ENCODE measurements at places on chromosomes 2 and 18. TPM values are rescaled to one million over a fixed set of nuclear protein-coding genes. Genes with fewer than 3 reads are reported as not detected.
A peak's percentile ranks its signal among the peaks of the same experiment; 100 is the strongest.

DNA sequence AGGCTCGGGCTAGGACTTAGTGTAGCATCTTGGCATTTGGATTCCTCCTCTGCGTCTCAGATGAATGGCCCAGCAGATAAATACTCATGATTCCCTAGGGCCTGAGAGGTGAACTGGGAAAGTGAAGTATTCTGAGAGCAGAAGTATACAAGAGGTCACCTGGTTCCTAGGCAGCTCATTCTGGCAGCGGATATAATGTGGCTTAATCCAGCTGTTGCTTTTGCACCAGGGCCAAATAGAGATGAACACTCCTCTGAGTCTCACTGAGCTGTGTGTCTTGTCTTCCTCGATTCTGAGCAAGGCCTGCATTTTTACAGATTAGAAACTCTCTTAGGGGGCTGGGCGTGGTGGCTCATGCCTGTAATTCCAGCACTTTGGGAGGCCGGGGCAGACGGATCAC, 196.1 kb downstream of the SLC4A3 start:
- no peak for DNase-seq

- no peak for DNase-seq
Measured at GRCh38 chr18:68456985-68457384, 257.9 kb downstream of the TMX3 start.

- DNase-seq: no peak
Measured at GRCh38 chr2:186925514-186925913, 76.5 kb upstream of the ZSWIM2 start.

DNA sequence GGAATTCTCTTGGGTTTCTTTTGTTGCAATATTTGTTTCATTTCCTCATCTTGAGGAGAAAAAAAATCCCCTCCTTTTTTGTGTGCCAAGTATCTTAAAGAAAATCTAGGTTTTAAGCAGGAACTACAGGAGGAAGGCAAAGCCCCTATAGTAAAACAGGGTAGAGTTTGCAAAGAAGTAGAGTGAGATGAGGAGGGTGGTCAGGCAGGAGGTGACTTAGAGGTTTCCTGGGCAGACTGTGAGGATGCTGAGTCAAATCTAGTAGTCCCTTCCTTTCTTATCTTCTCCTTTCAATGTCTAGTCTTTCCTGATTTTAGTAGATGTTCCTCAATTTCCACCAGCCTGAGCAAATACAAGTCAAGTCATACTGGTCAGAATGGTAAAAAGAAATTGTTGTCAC, 222.5 kb downstream of the PMAIP1 start:
- DNase-seq: no peak

- peak; percentile 85 for DNase-seq
Measured at GRCh38 chr18:49814147-49814499, 790 bp upstream of the ACAA2 start.

DNA sequence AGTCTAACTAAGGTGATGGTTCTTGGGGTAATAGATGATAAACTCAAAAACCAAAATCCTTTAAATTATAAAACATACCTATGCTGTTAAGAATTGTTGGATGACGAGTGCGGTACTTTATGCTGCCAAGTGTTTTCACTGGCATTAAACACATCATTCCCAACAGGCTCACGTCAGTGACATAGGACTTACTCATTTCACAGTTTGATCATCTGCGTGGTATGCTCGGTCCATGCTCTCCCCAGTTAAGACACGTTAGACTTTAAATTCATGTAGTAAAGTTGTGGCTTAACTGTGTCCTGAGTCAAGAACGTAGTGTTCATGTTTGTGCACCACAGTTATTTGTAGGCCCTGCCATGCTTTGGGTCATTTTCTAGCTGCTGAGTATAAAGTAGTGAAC, 125.6 kb upstream of the MYT1L start:
- DNase-seq: no peak

DNA sequence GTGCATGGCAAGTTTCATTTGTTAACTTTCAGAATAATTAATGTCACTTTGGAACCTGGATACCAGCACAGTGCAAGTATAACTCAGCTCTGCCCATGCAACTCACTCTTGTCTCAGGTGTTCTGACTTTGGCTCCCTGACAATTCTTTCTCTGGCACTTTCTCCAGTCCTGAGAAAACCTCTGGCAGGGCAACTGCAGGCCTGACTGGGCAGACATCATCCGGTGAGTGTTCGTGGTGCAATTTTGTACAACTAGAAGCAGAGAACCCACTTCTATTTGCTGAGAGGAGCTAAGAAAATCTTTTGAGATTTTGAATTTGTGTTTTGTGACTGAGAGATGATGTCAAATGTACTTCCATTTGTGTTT, 143.0 kb downstream of the AQP4 start:
- no peak for DNase-seq

DNA sequence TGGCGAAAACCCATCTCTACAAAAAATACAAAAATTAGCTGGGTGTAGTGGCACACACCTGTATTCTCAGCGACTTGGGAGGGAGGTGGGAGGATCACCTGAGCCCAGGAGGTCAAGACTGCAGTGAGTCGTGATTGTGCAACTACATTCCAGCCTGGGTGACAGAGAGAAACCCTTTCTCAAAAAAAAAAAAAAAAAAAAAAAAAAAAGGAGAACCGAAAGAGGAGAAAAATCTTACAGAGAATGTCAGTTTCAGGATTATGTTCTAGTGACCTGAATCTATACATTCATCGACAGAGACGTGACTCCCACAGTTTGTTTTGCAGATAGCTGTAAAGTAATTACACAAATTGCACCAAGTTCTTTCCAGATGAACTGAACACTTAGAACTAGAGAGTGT, 187.8 kb downstream of the FTCDNL1 start:
- DNase-seq: no peak

GRCh38 chr2:36509075-36509474, 88.9 kb downstream of the FEZ2 start:
- DNase-seq: no peak

DNA sequence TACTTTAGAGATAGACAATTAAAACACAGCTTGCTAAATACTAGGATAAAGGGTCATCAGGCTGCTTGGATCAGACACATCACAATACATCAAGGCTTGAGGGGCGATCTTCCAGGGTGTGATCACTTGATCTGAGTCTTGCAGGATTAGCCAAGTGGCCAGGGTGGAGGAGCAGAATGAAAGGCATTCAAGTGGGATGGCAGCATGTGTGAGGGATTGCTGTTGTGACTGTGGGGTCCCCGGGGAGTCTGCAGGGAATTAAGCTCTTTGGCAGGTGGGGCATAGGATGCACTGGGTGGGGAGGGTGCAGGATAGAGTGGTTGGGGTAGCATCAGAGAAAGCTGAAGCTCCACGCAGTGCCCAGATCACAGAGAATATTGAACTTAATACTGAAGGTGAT, 58.0 kb upstream of the TMEM163 start:
- DNase-seq: no peak

- no peak for DNase-seq
Measured at GRCh38 chr2:88927128-88927527, 235.7 kb downstream of the RPIA start.

GRCh38 chr2:74415762-74416395, 5.5 kb downstream of the C2orf81 start:
- DNase-seq: peak; percentile 37

DNA sequence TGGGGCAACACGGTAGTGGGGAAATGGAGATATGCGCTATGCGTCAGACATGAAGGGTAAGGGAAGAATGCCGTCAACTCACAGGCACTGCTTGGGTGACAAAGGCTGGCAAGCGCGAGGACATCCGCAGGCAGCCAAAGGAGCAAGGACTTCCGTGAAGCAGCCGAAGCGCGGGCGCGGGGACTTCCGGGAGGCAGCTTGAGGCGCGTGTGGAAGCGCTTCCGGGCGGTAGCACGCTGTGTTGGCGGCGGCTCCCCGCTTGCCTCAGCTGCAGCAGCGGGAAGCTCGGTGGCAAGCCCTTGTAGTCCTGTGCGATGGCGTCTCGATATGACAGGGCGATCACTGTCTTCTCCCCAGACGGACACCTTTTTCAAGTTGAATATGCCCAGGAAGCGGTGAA, at the start of gene PSMA8:
TSS of gene PSMA8 (plus strand) at position 218 of the 400 bp plus-strand sequence. CDS start at position 315, 97 bp downstream.
- DNase-seq: no peak

DNA sequence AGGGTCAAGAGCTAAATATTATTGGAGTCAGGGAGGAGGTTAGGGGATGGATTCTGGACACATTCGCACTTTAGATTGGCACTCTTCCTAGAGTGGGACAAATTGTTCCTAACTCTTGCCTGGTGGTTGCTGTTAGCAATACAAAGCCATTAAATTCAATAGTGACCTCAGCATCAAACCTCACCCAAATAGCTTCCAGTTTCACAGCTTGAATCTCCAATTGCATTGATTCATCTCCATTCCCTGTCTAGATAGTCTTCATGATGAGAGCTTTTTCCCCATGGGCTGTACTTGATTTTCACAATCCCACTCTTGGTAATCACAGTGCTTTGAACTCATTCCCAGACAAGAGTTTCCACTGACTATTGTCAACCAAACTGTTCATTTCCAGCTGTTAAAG, 585.9 kb upstream of the SYT4 start:
- DNase-seq: no peak

- DNase-seq: peak; percentile 44
Measured at GRCh38 chr18:6752202-6752860, 22.8 kb downstream of the ARHGAP28 start.

DNA sequence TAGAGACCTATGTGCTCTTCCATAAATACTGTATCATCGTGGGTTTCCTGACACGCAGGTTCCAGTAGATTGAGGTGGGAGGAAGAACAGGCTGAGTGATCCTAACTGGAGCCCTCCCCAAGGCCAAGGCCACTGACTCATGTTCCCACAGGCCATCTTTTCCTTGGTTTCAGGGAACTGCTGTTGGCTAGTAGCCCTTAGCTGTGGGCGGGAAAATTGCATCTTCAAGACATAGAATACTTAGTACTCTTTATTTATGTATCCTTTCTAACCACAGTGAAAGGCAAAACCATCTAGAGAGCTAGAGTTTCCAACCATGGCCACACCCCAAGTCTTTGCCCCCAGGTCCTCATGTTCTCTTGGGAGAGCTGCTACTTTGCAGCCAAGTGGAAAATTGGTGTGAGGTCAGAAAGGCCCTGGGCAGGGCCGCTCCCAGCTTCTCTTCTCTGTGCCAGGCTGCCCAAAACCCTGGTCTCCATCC, 55.9 kb downstream of the COPS8 start:
- DNase-seq: peak; percentile 90

GRCh38 chr2:173658946-173659371, 304.3 kb downstream of the CDCA7 start:
- peak; percentile 40 for DNase-seq

GRCh38 chr2:140643761-140644187, 1487.0 kb downstream of the LRP1B start:
- peak; percentile 51 for DNase-seq

DNA sequence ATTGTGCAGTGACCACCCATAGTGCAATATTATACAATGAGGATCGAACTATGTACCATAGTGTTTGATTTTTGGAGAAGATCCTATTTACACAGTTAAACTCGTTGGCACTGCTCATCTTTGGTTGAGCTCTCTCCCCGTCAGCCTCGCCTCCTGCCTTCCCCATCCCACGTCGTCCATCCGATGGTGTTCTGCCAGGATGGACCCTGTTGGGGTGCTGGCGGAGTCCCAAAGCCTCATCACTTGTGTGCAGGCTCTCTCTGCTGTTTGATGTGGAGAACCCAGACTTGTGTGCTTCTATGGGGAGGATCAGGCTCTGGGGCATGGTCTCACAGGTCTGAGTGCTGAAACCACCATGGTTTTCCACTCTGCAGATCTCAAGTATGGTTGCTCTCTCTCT, 85.4 kb downstream of the ITGB1BP1 start:
- no peak for DNase-seq

DNA sequence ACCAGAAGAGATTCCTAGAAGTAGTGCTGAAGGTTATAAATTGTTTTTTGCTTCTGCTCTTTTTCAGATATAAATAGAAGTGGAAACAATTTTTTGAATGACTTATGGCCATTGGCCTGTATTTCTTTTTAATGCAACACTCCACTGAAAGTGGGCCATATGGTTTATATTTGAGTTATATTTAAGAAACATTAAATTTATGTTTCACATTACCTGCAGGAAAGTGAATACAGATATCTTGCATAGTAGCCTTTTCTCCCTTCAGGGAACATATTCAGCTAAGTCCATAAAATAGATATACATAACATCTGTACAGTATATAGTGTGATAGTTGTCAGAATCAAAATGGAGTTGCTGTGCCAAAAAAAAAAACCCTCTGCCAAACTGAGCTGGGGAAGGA, 53.1 kb upstream of the EFEMP1 start:
- DNase-seq: no peak

DNA sequence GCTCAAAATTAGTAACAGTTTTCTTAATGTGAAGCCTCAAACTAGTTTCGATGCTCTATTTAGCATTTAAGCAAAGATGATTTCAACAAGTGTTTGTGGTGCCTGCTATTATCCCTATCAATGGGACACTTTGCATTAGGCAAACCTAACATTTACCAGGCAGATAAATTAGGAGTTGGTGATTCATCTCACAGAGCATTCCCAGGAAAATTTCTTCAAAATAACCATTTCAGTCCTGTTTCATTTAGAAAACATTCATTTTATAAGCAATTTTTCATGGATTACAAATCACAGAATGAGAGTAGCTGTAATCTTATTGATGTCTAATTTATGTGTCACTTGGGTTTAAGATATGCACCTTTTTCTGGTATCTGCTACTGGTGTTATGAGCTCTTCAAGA, 62.7 kb downstream of the CLHC1 start:
- DNase-seq: peak; percentile 36

- DNase-seq: no peak
Measured at GRCh38 chr2:60453301-60453700, 100.2 kb downstream of the BCL11A start.

DNA sequence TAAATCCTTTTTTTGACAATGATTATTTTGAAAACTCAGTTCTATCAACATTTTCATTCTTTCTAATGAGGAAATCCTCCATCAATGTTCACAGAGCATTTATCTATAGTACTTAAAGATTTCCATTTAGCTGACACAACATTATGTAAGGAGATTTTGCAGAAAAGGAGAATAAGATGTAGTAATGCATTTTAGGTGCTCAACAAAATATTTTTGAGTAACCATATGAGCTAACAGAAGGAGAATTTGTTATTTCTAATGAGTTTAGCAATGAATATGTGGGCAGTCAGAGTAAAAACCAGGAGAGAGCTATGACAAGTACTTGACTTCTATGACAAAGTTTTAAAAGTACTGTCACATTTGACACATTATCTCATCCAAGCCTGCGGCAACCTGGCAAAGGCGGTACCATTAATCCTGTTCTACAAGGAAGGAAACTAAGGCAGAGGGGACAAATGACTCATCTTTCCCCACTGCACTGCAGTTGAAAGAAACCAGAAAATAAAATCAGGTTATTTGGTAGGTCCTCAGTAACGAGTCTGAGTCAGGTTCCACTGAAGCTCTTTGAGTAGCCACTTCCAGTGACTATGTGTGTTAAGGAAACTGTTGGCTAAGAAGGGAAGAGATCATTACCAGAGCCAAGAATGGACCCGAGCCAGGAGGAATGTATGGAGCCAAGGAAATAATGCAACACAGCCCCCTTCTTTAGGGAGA, 134.1 kb upstream of the ITGB6 start:
- peak; percentile 91 for DNase-seq

Gene XRCC5
- total RNA-seq: 202 TPM

Gene OSGEPL1
- 5.3 TPM for total RNA-seq

Gene KLHL14
- not detected for total RNA-seq

Gene COLEC12
- 25.9 TPM for total RNA-seq

Gene NEU4
- total RNA-seq: not detected

Gene RGPD8
- total RNA-seq: 16.8 TPM

Gene COPS7B
- 30.4 TPM for total RNA-seq

Gene SERPINB4
- total RNA-seq: not detected

Gene PLA2R1
- 14.9 TPM for total RNA-seq
